GOT3 (cell line): ENCODE measurements at places on chromosomes 7 and 10.

GRCh38 chr7:66333443-66333842, 128.3 kb downstream of the TPST1 start:
- no peak for DNase-seq

DNA sequence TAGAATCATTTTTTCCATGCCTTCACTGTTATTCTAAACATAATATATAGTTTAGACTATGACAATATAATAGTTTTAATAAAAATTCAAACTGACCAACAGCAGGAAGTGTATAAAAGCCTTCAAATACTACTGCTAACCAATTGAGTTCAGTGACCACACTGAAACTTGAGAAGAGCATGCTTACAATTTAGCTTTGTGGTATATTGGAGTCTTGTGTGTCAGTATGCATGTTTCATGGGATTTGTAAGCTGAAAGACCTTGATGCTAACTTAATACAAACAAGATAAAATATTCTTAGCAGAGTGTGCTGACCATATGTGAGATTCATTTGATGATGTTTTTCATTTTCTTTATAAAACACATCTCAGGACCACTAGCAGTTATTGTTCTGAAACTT, 395.5 kb downstream of the SUGCT start:
- DNase-seq = no peak

DNA sequence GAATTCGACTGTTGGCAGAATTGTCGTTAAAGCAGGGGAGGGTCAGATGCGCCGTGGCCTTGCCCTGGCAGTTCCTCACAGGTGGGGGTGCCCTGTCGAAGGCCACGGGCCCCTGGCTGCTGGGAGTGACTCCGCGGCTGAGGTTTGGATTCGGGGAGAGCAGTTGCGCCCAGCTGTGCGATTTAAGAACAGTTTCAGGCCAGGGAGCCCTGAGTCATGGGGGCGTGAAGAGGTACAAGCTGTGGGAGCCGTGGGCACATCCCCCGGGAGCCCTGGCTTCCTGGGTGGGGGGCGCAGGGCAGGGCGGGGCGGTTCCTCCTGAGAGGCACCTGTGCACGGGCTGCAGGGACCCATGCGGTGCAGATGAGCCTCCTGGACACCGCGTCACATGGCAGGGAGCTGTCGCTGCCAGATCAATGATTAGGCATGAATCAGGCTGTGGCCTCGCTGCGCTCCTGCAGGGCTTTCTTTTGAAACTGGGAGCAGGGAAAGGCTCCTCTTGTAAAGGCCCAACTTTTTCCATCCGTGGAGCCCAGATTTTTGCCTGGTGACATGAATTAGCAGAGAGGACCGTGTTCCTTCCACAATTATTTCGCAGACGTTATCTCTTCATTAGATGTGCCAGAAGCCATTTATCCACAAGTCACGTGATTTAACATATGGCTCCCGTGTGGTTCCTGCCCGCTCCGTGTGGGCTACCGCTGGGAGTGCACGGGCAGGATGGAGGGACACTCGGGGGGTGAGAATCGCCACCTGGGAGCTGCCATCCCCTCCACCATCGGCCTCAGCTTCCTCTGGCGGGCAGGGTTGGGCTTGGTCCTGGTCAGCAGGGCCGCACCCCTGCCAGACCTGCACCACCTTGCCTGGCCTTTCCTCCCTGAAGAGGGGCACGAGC, 918 bp downstream of the PWWP2B start:
- DNase-seq = no peak

- no peak for DNase-seq
Observed at GRCh38 chr7:90250601-90251303, 5.8 kb downstream of the CFAP69 start.

GRCh38 chr10:21604651-21605050, 70.6 kb downstream of the MLLT10 start:
- no peak for DNase-seq

DNA sequence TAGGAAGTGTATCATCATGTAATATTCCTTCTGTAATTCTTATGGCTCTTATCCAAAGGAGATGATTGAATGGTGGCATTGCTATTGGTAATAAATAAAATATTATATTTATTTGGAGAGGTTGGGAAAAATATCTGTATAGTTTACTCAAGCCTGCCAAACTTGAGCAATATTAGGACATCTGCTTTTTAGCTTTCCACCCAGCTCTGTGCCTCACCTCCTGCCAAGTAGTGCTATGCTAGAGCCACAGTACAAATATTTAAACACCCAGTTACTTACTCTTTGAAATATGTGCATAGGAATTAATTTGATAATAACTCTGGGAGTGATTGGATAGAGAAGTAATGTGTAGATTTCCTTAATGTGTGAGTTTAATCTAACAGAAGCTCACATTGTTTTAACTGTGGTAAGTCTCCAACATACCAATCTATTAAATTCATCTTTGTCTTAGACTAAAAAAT, 129.2 kb downstream of the BBS9 start:
- DNase-seq = no peak

- DNase-seq = no peak
Observed at GRCh38 chr7:31663072-31663471, 23.9 kb upstream of the PPP1R17 start.

DNA sequence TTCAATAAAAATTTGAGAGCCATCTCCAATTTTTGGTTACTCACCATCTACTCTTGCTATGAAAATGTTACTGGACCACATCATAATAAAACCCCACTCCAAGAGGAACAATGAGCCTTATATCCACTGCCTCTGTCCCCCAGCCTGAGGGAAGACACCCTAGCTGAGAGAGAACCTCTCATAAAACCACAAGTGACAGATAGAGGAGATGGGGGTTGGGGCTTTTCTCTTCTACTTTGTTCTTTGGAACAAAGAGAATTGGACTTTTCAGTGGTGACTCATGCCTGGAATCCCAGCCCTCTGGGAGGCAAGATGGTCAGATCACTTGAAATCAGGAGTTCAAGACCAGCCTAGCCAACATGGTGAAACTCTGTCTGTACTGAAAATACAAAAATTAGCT, 27.6 kb upstream of the TAS2R16 start:
- DNase-seq = no peak

- DNase-seq = no peak
Observed at GRCh38 chr10:100882671-100883311, 30.0 kb upstream of the SLF2 start.

- DNase-seq = no peak
Observed at GRCh38 chr7:152527610-152528032, 91.8 kb upstream of the KMT2C start.

GRCh38 chr10:72259491-72260238, 14.1 kb upstream of the DDIT4 start:
- DNase-seq = no peak

DNA sequence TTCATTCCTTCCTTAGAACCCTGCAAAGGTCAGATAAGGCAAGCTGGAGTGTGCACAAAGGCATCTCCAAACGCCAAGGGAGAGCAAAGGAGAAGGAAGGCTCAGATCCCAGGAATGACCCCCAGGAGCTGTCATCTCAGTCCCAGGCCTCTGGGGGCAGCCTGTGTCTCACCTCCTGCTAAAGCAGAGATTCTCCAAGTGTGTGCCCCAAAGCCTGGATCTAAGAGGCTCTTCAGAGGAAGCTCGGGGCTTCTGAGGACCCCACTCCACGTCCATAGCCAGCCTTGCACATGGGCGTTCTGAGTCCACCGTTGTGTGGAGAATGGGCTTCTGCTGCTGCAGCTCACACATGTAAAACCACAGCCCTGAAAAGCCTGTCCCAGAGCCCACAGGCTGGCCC, 5.1 kb upstream of the GRID1 start:
- DNase-seq = no peak

- DNase-seq = no peak
Observed at GRCh38 chr7:101518336-101518735, 110.8 kb downstream of the MYL10 start.
